H1 (cell line): ENCODE measurements at places on chromosomes 1 and 21. TPM values are rescaled to one million over a fixed set of nuclear protein-coding genes. Genes with fewer than 3 reads are reported as not detected.

The COL11A1 gene
- 27.9 and 28.3 TPM in 2 replicates for total RNA-seq

GRCh38 chr1:86205741-86206140 lies 49.2 kb upstream of the COL24A1 start:
- no peak for DNase-seq

DNA sequence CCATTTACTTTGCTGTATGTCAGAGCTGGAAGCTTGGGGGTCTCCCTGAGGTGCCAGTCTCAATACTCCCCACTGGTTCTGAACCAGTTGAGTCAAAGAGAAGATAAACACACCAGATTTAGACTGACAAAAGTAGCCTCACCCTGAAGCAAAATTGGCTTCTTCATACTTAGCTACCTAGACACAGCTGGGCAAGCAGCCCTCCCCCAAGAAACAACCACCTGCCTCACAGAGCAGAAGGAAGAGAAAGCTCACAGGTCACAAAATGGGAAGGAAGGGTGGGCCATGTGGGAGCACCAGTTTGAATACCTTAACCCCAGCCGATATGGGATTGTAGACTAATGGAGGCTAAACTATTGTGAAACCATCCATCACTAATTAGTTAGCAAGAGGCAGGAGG lies 24.6 kb upstream of the MYSM1 start:
- no peak for DNase-seq

GRCh38 chr1:168116327-168116799 lies 20.4 kb downstream of the GPR161 start:
- DNase-seq = no peak

GRCh38 chr21:42453224-42453985 lies 42.6 kb downstream of the RSPH1 start:
- no peak for DNase-seq
